Activated T-cell treated with anti-CD3 and anti-CD28 coated beads for 24 hours (primary cell): ENCODE measurements at places on chromosomes 6 and 20.

GRCh38 chr6:14278006-14278405 is 160.4 kb downstream of the CD83 start:
- DNase-seq = no peak

DNA sequence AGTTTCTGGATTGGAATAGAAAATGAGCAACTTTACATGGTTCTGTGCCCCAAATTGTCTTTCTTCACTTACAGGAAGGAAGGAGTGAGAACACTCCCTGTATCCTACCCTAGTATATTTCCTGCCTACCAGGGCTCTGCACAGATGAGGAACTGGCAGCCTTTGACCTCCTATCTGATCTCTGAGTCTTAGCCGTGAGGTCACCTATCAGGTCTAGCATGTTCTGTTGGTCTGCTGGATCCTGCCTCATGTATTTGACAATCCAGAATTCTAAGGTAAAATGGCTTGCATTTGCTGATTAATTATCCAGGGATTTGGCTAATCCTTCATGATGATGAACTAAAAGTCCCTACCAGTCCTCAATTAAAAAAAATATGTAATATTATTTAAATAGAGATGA is 35.0 kb upstream of the TRAM2 start:
- no peak for DNase-seq

GRCh38 chr6:76861403-76861802 is 601.9 kb downstream of the HTR1B start:
- DNase-seq = no peak

- DNase-seq = no peak
Observed at GRCh38 chr6:100665041-100665380, 200.3 kb upstream of the SIM1 start.

DNA sequence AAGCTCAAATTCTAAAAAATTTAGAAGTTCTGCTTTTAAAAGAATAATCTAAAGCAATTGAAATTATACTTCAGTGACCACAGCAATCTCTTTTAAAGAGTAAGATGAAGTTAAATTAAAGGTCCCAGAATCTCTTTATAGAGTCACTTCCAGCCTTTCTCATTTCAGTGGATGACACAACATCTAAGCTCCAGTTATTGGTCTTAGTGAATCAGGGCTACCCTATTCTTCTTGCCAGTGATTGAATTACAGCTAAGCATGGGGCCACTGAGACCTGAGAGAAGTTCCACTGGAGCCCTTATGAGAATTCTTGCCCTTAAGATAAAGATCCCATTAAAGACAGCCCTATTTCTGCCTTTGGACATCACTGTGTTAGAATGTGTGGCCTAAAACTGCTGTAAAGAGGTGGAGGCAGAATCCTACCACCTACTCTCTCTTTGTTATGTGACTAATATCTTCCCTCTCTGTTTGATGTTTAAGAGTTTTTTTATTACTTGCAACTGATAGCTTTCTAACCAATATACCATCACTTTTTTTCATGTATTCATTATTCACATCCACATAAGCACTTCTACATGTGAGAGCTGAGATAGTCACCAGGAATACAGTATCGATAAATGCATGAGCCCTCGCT is 128.6 kb downstream of the UNC5CL start:
- DNase-seq = no peak

- no peak for DNase-seq
Observed at GRCh38 chr6:39804466-39805065, 12.4 kb downstream of the DAAM2 start.

DNA sequence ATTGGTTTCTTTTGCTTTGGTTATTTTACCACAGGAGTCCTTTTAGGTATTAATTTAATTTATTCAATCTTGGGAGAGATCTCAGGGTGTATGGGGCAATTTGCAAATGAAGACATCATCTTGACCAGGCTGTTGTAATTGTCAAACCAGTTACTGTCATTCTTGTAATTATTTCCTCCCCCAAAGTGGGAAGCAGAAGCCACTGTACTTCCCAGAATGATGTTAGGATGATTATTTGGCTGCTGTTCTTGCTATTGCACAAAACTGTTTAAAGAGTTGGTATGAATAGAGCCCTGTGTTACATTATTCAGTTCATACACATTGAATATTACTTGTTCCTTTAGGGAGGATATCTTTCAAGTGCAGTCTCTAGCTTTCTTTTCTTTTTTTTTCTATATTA is 1.7 kb downstream of the TAAR6 start:
- DNase-seq = no peak

GRCh38 chr6:32088487-32089049 is 20.6 kb downstream of the TNXB start:
- no peak for DNase-seq

GRCh38 chr6:91812596-91813274 is 1225.9 kb upstream of the MAP3K7 start:
- DNase-seq = no peak

- DNase-seq = no peak
Observed at GRCh38 chr6:121858986-121859385, 423.5 kb downstream of the GJA1 start.

DNA sequence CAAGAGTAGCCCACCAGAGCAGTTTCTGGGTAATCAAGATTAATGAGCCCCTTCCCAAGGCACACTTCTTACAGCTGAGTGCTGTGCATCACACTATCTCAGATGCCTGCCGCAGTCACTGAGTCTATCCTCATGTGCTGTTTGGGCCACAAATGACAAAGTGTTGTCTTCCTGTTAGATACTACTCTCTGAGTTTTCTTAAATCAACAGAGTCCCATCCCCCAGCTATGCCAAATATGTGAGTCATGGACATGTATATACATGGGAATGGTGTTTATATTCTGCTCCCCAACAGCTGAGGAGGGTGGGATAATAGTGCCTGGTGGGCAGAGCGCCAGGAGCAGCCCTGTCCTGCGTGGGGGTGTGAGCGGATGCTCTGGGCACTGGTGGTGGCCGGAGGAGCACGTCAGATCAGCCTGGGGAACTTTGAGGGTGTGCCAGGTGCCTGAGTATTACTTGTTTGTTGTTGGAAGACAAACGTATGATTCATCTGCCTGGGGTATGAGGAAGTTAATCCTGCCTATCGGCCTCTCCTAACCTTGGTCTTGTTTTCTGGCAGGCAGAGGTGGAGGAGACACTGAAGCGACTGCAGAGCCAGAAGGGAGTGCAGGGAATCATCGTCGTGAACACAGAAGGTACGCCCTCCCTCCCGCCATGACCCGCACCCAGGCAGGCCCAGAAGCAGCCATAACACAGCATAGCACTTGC is 9.6 kb downstream of the DYNLRB1 start:
- DNase-seq = no peak

GRCh38 chr20:49570828-49571552 is 3.1 kb upstream of the PTGIS start:
- DNase-seq = no peak
